ENCODE measurements at places on chromosomes 7 and 10.

DNA sequence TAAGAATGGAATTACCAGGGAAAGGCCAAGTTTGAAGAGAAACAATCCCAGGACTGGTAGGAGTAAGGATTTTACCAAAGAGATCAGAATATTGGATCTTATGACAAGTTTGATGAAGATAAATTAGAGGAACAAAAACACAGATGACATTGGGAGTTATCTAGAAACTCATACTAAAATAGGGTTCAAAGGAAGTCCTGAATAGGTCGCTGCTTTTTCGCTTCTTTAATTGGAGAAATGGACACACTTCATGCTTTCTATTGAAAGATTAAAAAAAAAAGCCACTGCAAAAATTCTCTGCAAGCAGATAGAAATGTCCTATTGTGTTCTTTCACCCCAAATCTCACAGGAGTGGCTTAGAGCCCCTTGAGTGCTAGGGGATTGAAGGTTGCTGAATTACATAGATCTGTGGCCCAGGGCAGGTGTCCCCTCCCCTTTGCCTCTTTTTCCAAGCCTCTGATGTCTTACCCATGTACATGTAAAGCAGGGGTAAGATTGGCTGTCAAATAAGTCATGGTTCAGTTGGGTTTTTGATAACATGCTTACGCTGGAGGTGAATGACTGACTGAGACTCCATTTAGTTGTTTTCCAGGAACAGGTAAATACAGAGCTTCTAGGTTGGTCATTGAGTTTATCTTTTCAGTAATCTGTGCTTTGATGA, 152.0 kb downstream of the OR13A1 start:
- DNase-seq, result no peak

- DNase-seq, result no peak
Observed at GRCh38 chr10:12981570-12981969, 19.9 kb downstream of the CCDC3 start.

DNA sequence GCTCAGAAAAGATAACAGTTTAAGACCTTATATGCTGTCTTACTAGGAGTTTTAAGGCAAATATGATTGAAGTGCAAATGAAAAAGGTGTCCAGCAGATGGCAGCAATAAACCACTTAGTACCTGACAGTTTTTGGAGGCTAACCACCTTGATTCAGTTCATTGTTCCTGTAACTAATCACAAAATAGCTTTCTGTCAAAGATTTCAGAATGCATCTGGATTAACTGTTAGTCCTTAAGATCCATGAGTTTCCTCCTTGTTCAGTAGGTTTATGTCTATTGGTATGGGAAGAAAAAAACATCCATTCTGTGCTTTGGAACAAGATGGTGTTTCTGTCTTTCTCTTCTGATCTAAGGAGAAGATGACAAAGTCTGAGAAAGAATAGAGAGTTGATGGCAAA, 46.6 kb downstream of the CCSER2 start:
- DNase-seq, result peak; percentile 35

DNA sequence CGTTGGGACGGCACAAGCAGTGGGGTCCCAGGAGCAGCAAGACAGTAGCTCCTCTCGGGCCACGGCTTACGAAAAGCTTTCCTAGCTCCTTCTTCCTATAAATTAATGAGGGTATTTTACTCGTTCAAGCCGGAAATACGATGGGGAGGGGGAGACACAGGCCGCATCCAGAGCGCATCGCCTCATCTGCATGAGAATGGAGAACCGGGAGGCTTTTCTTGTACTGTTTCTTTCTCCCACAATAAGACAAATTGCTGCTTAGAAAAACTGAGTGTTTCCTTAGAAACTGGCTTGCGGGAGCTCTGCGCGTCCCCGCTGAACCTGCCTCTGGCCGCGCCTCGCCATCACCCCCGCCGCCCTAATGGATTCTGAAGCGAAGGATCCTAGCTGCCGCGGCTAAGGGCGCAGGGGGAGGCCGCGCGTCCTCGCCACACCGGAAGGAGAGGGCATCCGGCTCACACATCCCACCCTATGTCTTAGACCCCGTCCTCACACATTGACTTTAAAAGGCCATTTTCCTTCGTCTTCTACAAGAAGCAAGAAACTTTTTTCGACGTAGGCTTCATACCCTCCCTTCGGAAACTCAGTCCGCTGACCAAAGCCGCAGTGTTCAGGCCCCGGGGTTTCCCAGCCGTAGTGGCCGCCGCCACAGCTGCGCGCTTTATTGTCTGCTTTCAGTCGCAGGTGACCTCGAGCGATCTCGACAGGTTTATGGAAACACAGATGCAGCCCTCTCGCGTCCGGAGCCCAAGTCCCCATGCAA, 8.8 kb downstream of the NXPH1 start:
- DNase-seq, result no peak

GRCh38 chr7:92731335-92732063, 104.9 kb downstream of the CDK6 start:
- DNase-seq, result no peak
